ENCODE measurements at places on chromosomes 4 and X. TPM values are rescaled to one million over a fixed set of nuclear protein-coding genes. Genes with fewer than 3 reads are reported as not detected.

DNA sequence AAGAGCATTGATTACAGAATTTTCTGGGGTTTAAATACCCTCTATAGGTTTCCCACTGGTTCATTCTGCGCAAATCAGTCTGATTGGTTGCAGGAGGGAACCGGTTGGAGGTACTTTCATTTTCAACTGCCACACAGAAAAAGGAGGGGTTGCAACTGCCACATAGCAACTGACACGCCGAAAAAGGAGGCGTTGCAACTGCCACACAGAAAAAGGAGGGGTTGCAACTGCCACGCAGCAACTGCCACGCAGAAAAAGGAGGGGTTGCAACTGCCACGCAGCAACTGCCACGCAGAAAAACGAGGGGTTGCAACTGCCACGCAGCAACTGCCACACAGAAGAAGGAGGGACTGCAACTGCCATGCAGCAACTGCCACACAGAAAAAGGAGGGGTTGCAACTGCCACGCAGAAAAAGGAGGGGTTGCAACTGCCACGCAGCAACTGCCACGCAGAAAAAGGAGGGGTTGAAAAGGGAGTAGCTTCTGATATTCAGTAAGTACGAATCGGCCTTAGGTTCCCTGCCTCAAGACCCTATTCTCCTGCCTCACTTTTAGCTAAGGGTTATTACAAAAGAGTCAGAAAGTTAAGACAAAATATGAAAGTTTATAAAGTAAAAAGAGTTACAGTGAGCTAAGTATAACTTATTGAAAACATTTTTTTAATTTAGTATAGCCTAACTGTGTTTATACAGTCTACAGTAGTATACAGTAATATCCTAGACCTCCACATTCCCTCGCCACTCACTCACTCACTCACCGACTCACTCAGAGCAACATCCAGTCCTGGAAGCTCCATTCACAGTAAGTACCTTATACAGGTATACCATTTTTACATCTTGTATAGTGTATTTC is 431.8 kb downstream of the KCTD8 start:
- no peaks in the 10 kb centered on the region for H3K27me3 ChIP-seq
- no peak overlapping the region for H3K4me3 ChIP-seq
- no peak overlapping the region for H3K27ac ChIP-seq
- DNase-seq = no peak

GRCh38 chrX:97481228-97481627 is 597.5 kb downstream of the RPA4 start:
- no peaks in the 10 kb centered on the region for H3K4me1 ChIP-seq
- H3K27me3 ChIP-seq = no peaks in the 10 kb centered on the region

- peaks cover 9% of the 10 kb centered on the region for H3K4me1 ChIP-seq
- no peaks in the 10 kb centered on the region for H3K36me3 ChIP-seq
- no peak overlapping the region for H3K27ac ChIP-seq
Measured at GRCh38 chr4:140807491-140808252, 51.5 kb upstream of the TBC1D9 start.

DNA sequence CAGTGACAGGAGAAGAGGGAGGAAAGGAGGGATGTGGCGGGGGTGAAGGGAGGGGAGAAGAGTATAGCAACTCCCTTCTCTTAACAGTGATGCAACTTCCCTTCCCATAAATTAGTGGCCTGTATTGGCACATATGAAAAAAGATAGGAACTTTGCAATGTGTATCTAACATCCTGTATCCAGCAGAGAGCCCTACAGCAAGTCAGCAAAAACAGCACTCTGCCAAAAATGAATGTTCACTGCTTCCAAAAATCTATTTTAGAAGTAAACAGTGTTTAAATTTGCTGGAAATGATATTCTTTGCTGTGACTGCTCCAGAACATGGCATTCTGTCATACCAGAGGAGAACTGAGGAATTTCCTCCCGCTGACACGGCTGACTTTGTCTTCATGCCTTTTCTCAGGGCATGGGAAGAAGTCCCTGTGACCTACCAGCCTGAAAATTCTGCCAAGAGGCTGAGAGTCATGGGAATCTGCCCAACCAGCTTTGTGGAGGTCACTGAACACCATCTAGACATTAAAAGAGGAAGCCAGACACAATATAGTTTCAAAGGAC is 343.4 kb upstream of the RASGEF1B start:
- no peaks in the 10 kb centered on the region for H3K36me3 ChIP-seq
- H3K27me3 ChIP-seq = no peaks in the 10 kb centered on the region
- H3K4me3 ChIP-seq = no peak overlapping the region
- no peak overlapping the region for H3K27ac ChIP-seq
- H3K4me1 ChIP-seq = peaks cover 7% of the 10 kb centered on the region

DNA sequence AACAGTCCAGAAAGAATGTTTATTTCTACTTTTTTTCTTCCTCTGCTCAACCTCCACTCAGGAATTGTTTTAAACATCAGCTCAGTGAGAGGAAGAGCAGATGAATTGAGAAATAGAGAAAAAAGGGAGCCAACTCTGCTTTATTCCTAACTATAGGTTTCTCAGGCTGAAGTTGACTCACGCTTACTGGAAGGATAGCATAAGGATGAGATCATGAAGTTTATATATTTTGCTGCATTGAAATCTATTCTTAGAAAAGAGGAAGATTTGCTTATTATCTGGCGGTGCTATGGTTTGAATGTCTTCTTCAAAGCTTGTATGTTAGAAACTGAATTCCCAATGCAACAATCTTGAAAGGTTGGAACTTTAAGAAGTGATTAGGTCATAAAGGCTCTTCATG is 1673.4 kb upstream of the PCDH7 start:
- no peak overlapping the region for H3K27ac ChIP-seq
- H3K4me3 ChIP-seq = no peak overlapping the region
- no peak for DNase-seq
- H3K36me3 ChIP-seq = no peaks in the 10 kb centered on the region
- no peaks in the 10 kb centered on the region for H3K4me1 ChIP-seq
- H3K27me3 ChIP-seq = no peaks in the 10 kb centered on the region

DNA sequence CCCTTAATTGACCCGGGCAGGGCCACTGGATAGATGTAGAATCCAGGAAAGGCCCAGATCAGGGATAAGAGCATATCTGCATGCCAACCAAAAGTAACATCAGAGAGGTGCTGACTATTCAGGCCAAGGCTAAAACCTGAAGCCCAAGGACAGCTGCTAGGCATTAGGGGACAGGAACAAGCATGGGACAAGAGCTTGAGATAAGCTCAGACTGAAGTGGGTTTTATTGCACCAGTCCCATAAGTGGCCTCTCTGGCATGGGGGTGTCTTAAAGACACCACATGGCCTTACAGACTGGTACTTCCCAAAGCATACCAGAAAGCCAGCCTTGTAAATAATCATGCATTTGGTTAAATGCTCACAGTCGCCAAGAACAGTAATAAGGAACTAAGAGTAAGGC is 376.1 kb downstream of the FBXW7 start:
- H3K4me3 ChIP-seq = no peak overlapping the region
- no peak for DNase-seq
- no peaks in the 10 kb centered on the region for H3K36me3 ChIP-seq

DNA sequence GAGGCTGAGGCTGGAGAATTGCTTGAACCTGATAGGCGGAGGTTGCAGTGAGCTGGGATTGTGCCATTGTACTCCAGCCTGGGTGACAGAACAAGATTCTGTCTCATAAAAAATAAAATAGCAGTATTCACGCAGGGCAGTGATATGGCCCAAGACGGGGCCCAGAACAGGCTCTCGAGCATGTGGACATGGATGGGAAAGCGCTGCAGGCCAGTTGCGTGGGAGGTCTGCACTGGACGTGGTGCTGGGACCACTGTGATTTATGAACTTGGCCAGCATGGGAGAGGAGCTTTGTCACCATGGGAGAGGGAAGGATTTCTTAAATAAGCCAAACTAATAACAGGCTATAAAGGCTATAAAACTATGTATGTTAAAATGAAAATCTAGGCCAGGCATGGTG is 51.6 kb downstream of the NSD2 start:
- H3K4me3 ChIP-seq = no peak overlapping the region
- H3K27me3 ChIP-seq = no peaks in the 10 kb centered on the region
- H3K36me3 ChIP-seq = peaks cover 3% of the 10 kb centered on the region
- H3K4me1 ChIP-seq = no peaks in the 10 kb centered on the region
- H3K27ac ChIP-seq = no peak overlapping the region

GRCh38 chr4:111136967-111137366 is 514.1 kb upstream of the PITX2 start:
- no peaks in the 10 kb centered on the region for H3K27me3 ChIP-seq
- no peak overlapping the region for H3K4me3 ChIP-seq
- no peak overlapping the region for H3K27ac ChIP-seq
- no peaks in the 10 kb centered on the region for H3K36me3 ChIP-seq
- no peak for DNase-seq

DNA sequence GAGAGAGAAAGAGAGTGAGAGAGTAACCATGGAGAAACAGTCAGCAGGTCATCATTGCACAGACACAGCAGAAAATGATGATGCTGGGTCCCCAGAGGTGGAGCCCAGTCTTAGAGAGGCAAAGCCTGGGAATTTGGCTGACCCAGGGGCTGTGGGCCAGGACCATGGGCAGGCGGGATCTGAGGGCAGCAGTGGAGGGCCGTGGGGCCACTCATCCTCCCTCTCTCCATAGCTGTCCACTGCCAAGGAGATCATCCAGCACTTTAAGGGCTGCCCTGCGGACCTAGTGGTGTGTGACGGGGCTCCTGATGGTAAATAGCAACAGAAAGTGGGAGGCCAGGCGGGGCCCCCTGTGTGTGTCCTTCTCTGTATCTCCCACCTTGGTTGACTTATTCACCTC is 2.8 kb downstream of the FTSJ1 start:
- H3K4me1 ChIP-seq = no peaks in the 10 kb centered on the region
- no peak overlapping the region for H3K4me3 ChIP-seq
- no peak overlapping the region for H3K27ac ChIP-seq
- no peaks in the 10 kb centered on the region for H3K27me3 ChIP-seq
- no peaks in the 10 kb centered on the region for H3K36me3 ChIP-seq

DNA sequence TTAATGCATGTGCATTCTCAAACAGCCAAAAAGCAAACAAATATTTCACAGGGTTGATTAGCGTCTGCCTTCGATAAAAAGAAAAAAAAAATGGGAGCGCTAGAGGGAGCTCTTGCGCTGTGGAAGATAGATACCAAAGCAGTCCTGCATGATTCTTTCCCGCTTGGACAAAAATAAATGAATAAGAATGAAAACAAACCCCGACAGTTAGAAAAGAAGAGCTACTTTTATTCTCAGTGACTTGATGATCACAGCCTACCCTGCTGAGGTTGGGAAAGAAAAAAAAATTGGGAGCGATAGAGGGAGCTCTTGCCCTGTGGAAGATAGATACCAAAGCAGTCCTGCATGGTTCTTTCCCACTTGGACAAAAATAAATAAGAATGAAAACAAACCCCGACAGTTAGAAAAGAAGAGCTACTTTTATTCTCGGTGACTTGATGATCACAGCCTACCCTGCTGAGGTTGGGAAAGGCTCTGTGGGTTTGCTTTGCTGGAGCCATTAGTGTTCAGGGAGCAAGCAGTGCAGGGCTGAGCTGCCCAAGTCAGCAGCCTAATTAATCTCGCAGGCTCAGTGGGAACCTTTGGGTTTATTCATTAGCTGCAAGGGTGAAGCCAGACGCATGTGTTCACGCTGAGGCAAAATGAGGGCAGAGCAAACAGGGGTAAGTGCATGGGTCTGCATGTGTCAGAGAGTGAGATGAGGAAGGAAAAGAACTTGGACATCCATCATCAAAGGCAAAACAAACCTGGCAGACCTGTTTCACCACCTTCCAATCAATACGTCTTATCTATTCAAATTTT is 249.3 kb upstream of the PRKX start:
- H3K36me3 ChIP-seq = no peaks in the 10 kb centered on the region
- H3K4me3 ChIP-seq = no peak overlapping the region
- no peak overlapping the region for H3K27ac ChIP-seq
- H3K27me3 ChIP-seq = no peaks in the 10 kb centered on the region
- no peaks in the 10 kb centered on the region for H3K4me1 ChIP-seq

DNA sequence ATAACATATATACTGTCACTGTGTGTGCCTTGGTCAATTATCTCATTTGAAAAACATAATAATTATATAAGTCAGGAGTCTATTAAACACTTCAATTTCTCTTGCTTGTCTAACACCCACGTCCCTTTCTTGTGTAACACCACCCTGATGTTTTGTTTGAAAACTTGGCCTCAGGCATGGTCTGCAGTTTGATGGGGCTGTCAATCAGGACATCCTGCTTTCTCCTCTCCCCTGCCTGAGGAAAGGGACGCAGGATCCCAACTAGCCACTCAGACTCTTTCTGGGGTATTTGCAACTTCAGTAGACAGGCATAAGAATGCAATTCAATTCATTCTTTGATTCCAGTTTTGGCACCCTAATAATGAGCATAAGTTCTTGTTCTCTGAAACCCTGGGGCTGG is 48.8 kb downstream of the DKK2 start:
- no peaks in the 10 kb centered on the region for H3K36me3 ChIP-seq
- no peaks in the 10 kb centered on the region for H3K4me1 ChIP-seq
- H3K27me3 ChIP-seq = no peaks in the 10 kb centered on the region
- DNase-seq = no peak
- no peak overlapping the region for H3K4me3 ChIP-seq

DNA sequence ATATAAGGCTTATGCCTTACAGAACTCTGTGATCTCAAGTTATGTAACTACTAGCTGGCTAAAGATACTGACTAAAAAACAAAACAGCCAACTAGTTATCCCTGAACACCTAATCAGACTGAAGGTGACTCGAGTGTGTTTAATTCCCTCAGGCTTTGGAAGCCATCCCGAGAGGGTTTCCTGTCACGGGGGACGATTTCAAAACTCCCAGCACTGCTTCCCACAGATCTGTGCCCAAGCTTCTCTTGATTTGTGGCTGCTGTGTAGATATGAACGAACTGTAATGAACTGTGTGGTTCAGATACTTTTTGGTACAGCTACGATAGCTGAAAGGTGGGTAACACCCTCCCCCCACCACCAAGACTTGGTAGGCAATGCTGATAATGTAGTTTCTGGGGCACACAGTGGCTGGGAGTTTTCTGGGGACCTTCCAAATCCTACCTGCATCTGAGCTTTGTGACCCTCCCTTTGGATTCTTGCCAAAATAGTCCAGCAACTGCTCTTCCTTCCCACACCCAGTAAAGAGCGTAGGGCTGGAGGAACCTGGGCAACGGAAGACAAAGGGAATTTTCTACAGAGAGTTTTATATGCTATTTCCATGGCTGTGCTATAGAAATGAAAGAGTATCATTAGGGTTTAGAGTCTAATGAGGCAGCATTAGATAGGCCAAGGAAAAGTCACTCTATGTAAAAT is 148.8 kb downstream of the MGST2 start:
- H3K27me3 ChIP-seq = no peaks in the 10 kb centered on the region
- no peak overlapping the region for H3K4me3 ChIP-seq
- H3K27ac ChIP-seq = peak overlapping the region; percentile 81

DNA sequence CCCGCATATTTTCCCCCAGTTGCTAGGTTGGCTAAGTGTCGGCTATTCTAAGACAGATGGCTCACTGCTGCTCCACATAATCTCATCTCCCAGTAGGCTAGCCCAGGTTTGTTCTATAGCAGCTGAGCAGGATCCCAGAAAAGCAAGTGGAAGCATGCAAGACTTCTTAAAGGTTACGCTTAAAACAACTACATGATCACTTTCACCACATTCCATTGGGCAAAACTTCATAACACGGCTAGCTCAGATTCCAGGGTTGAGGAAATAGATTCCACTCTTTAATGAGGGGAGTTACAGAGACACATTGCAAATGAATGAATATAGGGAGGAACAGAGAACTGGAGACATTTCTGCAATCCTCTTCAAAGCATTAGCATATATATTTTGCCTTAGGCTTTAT is 12.9 kb upstream of the RAB33B start:
- no peak overlapping the region for H3K27ac ChIP-seq
- H3K36me3 ChIP-seq = no peaks in the 10 kb centered on the region
- H3K4me1 ChIP-seq = no peaks in the 10 kb centered on the region
- no peak overlapping the region for H3K4me3 ChIP-seq

The RHOXF2B gene
- total RNA-seq = not detected

The CNGA2 gene
- not detected for total RNA-seq

The FOXO4 gene
- 18.9 TPM for total RNA-seq

The CPZ gene
- total RNA-seq = 1.6 TPM

The CCDC110 gene
- total RNA-seq = not detected

The ERVMER34-1 gene
- not detected for total RNA-seq

The SLC38A5 gene
- 21.9 TPM for total RNA-seq

The ANOS1 gene
- 14.4 TPM for total RNA-seq

Data from tibial nerve (tissue), 4 donors.